ENCODE measurements at places on chromosomes 3 and 15. TPM values are rescaled to one million over a fixed set of nuclear protein-coding genes. Genes with fewer than 3 reads are reported as not detected.

Gene C3orf85
- total RNA-seq = not detected

Gene HCLS1
- total RNA-seq = 6.5 TPM

Gene SAMD7
- total RNA-seq = not detected

Gene SH2D7
- total RNA-seq = not detected

Gene AQP9
- not detected for total RNA-seq

Gene PLA2G4D
- not detected for total RNA-seq

Gene DUOXA1
- total RNA-seq = not detected

Gene DNAH1
- 3.0 TPM for total RNA-seq

Gene EFCAB12
- total RNA-seq = 0.05 TPM

Gene KBTBD13
- not detected for total RNA-seq

Gene KCNH8
- total RNA-seq = under 0.01 TPM

Gene TGM5
- total RNA-seq = not detected

Gene IL17RB
- total RNA-seq = not detected

Gene CHRNA5
- 0.59 TPM for total RNA-seq

Gene WDR93
- under 0.01 TPM for total RNA-seq

Gene ISLR
- total RNA-seq = 5.3 TPM

Gene CLDN16
- total RNA-seq = 0.23 TPM

Gene CACNA2D2
- not detected for total RNA-seq

Gene DNAJA4
- total RNA-seq = 2.7 TPM

Gene ELL3
- total RNA-seq = 2.7 TPM

Gene TRIM59
- total RNA-seq = 20.2 TPM

Gene MYRIP
- not detected for total RNA-seq

Gene GHSR
- not detected for total RNA-seq

Gene CPLX3
- not detected for total RNA-seq

Gene RAF1
- total RNA-seq = 60.0 TPM

Gene TNNC1
- total RNA-seq = 0.89 TPM

Gene SNRPN
- total RNA-seq = 311 TPM

Gene ARHGEF26
- total RNA-seq = 3.6 TPM

Gene CPN2
- not detected for total RNA-seq

Gene SPG11
- total RNA-seq = 81.7 TPM

Gene GPR149
- not detected for total RNA-seq

Gene ZNF35
- total RNA-seq = 18.5 TPM

Gene IQCF5
- not detected for total RNA-seq

Gene UBAP1L
- 2.8 TPM for total RNA-seq

Gene LRTM1
- not detected for total RNA-seq

Gene DUOXA2
- not detected for total RNA-seq

Gene MYO5A
- 30.6 TPM for total RNA-seq

Gene RASSF1
- total RNA-seq = 26.0 TPM

Gene ACTRT3
- total RNA-seq = 3.4 TPM

Gene AAGAB
- total RNA-seq = 70.5 TPM

Gene MKRN3
- total RNA-seq = not detected

Gene SLC26A6
- total RNA-seq = 19.0 TPM

Gene SERPINI2
- not detected for total RNA-seq

Gene SLC27A2
- 0.30 TPM for total RNA-seq

Gene ISL2
- total RNA-seq = 1.8 TPM

Gene RETNLB
- not detected for total RNA-seq

All from smooth muscle cell of the umbilical artery (primary cell).